ENCODE measurements at places on chromosomes 13 and 19. TPM values are rescaled to one million over a fixed set of nuclear protein-coding genes. Genes with fewer than 3 reads are reported as not detected.

PABPC3 gene
- total RNA-seq: not detected

ICAM5 gene
- total RNA-seq: 0.78 TPM

DNA sequence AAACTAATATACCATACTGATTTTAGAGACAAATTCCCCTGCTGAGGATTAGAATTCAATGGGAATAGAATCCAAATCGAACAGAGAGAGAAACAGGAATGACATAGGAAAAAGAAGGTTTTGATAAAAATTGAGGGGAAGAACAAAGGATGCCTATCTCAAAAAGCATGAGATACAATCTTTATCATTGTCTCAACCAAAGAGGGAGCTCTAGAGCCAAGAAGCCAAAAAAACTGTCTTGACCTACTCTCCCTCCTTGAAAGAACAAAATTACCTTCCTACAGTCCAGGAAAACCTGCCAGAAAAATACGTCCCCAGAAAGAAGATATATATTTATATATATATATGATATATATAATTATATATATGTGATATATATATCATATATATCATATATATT lies 39.2 kb upstream of the MIR17HG start:
- DNase-seq: no peak

- no peak for DNase-seq
Observed at GRCh38 chr19:57566396-57567265, 7.0 kb upstream of the ZNF550 start.

DNA sequence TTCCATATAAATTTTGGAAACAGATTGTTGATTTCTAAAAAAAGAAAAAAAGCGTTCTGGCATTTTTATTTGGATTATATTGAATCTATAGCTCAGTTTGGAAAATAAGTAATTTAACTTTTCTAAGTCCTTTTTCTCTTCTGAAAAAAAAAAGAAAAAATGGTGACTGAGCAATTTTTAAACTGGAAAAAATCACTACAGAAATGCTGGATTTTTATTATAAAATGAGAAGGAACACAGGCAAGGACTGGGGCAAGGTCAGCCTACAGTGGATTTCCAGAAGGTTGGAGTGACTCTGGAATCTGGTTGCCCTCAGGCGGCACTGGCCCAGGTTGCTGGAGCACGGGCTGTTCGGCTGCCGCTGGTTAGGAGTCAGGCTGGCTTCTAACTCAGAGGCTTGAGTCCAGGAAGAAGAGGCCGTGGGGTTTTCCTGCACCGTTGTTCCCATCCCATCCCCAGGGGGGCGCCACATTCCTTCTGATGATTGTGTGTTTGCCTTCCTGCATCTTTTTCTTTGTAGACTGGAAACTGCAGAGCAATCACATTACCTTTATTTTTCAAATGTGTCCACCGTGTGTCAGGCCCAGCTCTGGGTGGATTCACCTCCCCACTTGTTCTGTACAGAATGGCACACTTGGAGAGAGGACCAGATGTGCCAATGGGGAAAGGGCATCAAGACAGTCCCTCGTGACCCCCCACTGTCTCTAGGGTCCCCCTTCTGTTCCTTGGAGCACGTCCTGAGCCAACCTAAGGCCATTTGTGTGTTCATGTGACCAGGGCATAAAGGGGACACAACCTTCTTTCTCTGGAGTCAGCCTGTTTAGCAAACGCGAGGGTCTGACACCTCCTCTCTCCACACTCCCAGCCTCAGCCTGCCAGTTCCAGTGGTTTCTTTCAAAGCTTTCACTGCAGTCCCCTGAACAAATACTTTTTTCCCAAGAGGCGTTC lies 44.5 kb upstream of the GTF3A start:
- DNase-seq: no peak

DNA sequence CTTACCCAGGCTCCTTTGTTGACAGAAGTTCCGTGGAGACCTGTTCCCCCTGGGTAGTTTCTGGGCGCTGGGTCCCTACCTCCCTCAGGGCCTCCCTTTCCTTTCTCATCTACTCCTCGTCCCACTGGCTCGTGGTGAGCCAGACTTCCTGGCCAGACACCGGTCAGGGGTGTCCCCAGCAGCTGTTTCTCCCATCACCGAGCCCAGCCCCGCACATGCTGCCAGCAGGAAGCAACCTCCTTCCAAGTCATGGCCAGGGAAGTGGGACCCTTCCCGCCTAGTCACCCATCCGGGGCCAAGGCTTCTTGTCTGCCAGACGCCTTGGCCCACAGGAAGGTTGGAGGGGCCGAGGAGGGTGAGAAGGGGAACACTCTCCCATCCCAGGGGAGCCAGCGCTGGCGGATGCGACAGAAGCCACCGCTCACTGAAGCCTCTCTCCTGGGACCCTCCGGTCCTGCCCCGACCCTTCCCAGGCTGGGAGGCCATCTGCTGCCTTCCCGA lies 5.7 kb downstream of the PAK4 start:
- DNase-seq: no peak
